T-cell (primary cell): ENCODE measurements at places on chromosomes 5 and 9. TPM values are rescaled to one million over a fixed set of nuclear protein-coding genes. Genes with fewer than 3 reads are reported as not detected.

Gene UBE2QL1
- 0.06 TPM for total RNA-seq

Gene CEP78
- 23.2 TPM for total RNA-seq

Gene SPATA31A3
- total RNA-seq = not detected

Gene BHMT2
- total RNA-seq = 0.19 TPM

GRCh38 chr5:69242215-69242927 is 7.7 kb downstream of the CDK7 start:
- H3K4me1 ChIP-seq = peaks cover under 1% of the 10 kb centered on the region
- no peak overlapping the region for H3K4me3 ChIP-seq
- DNase-seq = no peak
- H3K27ac ChIP-seq = no peak overlapping the region
- H3K27me3 ChIP-seq = no peaks in the 10 kb centered on the region

GRCh38 chr5:57302164-57302563 is 128.3 kb downstream of the GPBP1 start:
- DNase-seq = no peak
- H3K4me3 ChIP-seq = no peak overlapping the region
- H3K27ac ChIP-seq = no peak overlapping the region
- peaks cover 12% of the 10 kb centered on the region for H3K4me1 ChIP-seq
- no peaks in the 10 kb centered on the region for H3K27me3 ChIP-seq

DNA sequence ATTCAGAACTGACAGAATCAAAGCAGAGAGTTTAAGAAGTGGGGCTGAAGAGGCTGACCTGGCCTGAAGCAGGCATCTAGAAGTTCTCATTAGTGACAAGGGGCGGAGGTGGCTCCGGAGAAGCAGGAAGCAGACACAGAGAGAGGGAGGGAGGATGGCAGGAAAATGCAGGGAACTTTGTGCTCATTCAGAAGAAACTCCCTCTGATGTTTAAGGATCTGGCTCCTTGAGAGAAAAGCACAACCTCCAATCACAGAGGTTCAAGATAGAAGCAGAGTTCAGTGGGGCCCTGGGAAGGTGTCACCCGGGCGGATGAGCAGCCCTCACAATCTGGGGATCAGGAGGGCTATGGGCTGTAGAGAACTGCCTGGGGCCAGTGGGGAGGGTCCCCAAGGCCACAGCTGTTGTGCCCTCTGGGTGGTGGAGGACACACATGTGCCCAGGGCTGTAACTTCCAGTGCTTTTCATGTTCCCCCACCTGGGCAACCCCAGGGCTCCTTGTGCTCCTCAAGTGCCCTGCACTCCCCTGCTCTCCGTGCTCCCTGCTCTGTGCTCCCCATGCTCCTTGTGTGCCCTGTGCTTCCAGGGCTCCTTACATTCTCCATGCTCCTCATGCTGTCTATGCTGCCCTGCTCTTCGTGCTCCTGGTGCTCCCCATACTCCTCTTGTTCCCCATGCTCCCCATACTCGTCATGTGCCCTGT is 51.4 kb downstream of the TRIP13 start:
- H3K4me3 ChIP-seq = no peak overlapping the region
- no peaks in the 10 kb centered on the region for H3K4me1 ChIP-seq
- no peak for DNase-seq
- H3K27ac ChIP-seq = no peak overlapping the region

- H3K27ac ChIP-seq = no peak overlapping the region
- H3K4me3 ChIP-seq = no peak overlapping the region
- no peaks in the 10 kb centered on the region for H3K36me3 ChIP-seq
- peaks cover 2% of the 10 kb centered on the region for H3K27me3 ChIP-seq
- no peaks in the 10 kb centered on the region for H3K4me1 ChIP-seq
These were observed 36.2 kb upstream of the OTULIN start for GRCh38 chr5:14628346-14628745.

- no peak overlapping the region for H3K27ac ChIP-seq
- H3K27me3 ChIP-seq = peaks cover 9% of the 10 kb centered on the region
- DNase-seq = no peak
- H3K4me1 ChIP-seq = peaks cover 3% of the 10 kb centered on the region
- H3K36me3 ChIP-seq = no peaks in the 10 kb centered on the region
- H3K4me3 ChIP-seq = no peak overlapping the region
These were observed 3.1 kb upstream of the FCHSD1 start for GRCh38 chr5:141654298-141654697.

DNA sequence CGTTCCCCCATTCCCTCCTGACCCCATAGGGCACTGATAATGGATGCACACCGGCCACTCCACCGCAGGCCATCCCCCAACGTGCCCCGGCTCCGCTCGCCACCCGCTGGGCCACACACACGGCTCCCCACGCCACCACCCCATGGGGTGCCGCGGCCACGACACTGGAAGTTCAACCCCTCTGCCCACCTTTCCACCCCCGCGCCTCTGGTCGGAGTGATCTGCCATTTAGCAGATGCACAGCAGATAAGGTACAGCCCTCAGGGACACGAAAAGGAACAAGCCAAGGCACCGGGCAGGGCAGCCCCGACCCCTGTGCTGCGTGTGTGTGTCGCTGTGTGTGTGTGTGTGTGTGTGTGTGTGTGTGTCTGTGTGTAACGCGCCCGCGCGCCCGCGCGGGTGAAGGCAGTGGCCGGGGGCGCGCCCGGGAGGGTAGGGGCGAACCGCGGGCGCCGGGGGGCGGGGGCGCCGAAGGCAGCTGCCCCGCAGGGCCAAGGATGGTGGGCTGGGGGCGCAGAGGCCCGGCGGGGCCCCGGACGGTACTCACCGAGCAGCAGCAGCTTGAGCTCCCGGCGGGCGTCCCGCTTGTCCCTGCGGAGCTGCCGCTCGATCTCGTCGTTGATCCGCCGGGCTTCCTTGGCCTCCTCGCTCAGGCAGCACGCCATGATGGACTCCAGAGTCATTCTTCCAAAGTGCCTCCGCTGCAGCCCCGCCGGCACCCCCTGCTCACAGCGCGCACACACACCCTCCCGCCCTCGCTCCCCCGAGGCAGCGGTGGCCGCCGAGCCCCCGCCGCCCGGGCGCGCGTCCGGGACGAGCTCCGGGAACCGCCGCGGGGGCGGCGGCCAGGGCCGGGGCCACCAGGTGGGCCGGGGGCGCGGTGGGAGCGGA is 813 bp downstream of the GNAQ start:
- H3K4me3 ChIP-seq = peak overlapping the region; percentile 68
- no peaks in the 10 kb centered on the region for H3K36me3 ChIP-seq
- no peaks in the 10 kb centered on the region for H3K27me3 ChIP-seq
- peak; percentile 59 for DNase-seq

DNA sequence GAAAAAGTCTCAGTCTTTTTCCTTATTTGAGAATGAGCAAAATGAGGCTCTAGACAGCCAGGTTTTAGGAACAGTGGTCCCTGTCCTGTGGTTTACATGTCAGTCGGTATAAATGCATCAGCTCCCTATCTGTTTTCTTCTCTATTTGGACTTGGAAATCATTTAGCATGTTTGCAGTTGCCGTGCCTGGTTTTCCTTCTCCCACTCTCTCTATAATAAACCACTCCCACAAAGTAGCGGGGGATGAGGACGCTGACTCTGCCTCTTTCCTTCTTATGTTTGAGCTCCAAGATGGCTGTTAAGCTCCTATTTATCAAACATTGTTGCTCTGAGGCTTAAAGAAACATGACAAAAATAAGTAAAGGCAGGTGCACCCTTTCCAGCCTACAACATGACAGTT is 57.2 kb upstream of the CTSL start:
- H3K27ac ChIP-seq = no peak overlapping the region
- H3K4me1 ChIP-seq = no peaks in the 10 kb centered on the region
- no peak for DNase-seq
- no peak overlapping the region for H3K4me3 ChIP-seq
- no peaks in the 10 kb centered on the region for H3K27me3 ChIP-seq

DNA sequence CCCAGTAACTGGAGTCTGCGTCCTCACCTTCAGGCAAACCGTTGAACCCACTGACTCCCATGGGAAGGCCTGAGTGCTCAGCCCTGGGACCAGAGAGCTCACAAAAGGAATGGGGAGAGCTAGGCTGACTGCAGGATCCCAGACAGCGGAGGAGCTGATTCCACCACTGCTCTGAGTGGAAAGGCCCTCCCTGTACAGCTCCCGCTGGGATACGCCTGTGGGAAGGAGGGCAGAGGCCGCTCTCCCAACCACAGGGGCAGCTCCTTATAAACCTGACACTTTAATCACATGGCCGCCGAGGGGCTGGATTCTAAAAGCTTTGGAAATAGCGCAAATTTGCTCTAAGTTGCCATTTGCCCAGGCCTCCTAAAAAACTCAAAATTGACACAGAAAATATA is 37.1 kb downstream of the DBH start:
- no peak overlapping the region for H3K4me3 ChIP-seq
- no peak overlapping the region for H3K27ac ChIP-seq
- DNase-seq = no peak
- peaks cover 64% of the 10 kb centered on the region for H3K4me1 ChIP-seq
- no peaks in the 10 kb centered on the region for H3K27me3 ChIP-seq

DNA sequence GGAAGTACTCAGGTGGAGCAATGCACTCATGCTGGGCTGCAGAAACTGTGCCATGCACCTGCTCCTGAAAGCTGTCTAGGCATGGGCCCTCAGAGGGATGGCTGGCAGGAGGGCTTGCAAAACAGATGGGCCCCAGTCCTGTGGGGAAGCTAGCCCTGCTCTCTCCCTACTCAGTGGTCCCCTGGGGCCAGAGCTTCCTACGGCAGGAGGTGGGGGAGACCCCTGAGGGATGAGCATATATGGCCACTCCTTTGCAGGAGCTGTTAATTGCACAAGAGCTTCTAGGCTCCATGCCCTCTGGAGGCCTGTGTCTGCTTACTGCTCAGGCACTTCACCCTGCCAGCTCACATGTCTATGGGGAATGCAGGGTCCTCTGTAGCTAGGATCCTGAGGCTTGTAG is 545.3 kb upstream of the PTPRD start:
- H3K27ac ChIP-seq = no peak overlapping the region
- H3K27me3 ChIP-seq = no peaks in the 10 kb centered on the region
- no peak overlapping the region for H3K4me3 ChIP-seq

GRCh38 chr5:151123897-151124751 is 33.5 kb downstream of the ANXA6 start:
- no peak overlapping the region for H3K4me3 ChIP-seq
- H3K36me3 ChIP-seq = peaks cover 96% of the 10 kb centered on the region
- H3K4me1 ChIP-seq = peaks cover 12% of the 10 kb centered on the region
- H3K27ac ChIP-seq = peak overlapping the region; percentile 56
- H3K27me3 ChIP-seq = no peaks in the 10 kb centered on the region

- H3K27me3 ChIP-seq = no peaks in the 10 kb centered on the region
- no peak overlapping the region for H3K27ac ChIP-seq
- DNase-seq = no peak
- no peaks in the 10 kb centered on the region for H3K4me1 ChIP-seq
These were observed 11.4 kb downstream of the AP3B1 start for GRCh38 chr5:78283105-78283504.

DNA sequence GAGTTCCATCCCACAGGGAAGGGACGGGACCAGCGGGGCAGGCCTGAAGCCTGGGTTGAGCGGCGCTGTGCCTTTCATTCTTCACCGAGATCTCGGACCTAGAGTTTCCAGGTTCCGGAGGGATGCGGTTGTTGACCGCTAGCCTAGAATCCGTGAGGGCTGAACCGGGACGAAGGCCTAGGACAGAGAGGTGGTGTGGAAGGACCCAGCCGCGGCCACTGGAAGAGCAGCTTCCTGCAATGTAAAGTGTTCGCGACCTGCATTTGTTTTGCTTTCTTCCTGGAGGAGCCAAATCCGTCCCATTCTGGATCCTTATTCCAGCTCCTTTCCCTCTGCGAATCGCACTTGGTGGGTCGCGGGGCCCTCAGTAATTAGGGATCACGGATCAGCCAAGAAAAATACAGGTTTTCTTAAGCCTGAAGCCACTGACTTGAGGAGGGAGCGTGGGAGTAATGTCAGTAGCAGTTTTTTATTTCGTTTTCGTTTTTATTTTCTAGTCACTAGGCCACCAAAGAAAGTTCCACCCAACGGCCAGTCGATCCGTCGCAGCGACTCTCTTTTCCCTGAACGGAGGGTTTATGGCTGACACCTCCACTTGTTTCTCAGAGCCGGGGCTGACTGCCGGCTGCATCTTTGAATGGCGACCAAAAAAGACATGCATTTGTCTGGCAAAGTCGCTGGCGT is 48.6 kb downstream of the ANXA2R start:
- H3K27ac ChIP-seq = peak overlapping the region; percentile 89
- no peaks in the 10 kb centered on the region for H3K27me3 ChIP-seq
- peaks cover 31% of the 10 kb centered on the region for H3K4me1 ChIP-seq
- H3K4me3 ChIP-seq = peak overlapping the region; percentile 95
- H3K36me3 ChIP-seq = no peaks in the 10 kb centered on the region

DNA sequence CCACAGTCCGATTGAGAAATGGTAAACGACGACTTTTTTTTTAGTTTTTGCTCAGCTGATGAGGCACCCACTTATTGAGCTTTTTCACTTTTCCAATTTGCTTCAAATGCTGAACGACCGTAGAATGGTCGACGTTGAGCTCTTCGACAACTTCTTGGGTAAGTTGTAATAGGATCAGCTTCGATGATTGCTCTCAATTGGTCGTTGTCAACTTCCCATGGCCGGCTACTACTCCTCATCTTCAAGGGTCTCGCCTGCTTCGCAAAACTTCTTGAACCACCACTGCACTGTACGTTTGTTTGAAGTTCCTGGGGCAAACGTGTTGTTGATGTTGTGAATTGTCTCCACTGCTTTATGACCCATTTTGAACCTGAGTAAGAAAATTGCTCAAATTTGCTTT is 35.7 kb downstream of the NSD1 start:
- DNase-seq = no peak
- H3K27ac ChIP-seq = no peak overlapping the region
- peaks cover 3% of the 10 kb centered on the region for H3K4me1 ChIP-seq
- no peaks in the 10 kb centered on the region for H3K27me3 ChIP-seq
- H3K4me3 ChIP-seq = no peak overlapping the region

DNA sequence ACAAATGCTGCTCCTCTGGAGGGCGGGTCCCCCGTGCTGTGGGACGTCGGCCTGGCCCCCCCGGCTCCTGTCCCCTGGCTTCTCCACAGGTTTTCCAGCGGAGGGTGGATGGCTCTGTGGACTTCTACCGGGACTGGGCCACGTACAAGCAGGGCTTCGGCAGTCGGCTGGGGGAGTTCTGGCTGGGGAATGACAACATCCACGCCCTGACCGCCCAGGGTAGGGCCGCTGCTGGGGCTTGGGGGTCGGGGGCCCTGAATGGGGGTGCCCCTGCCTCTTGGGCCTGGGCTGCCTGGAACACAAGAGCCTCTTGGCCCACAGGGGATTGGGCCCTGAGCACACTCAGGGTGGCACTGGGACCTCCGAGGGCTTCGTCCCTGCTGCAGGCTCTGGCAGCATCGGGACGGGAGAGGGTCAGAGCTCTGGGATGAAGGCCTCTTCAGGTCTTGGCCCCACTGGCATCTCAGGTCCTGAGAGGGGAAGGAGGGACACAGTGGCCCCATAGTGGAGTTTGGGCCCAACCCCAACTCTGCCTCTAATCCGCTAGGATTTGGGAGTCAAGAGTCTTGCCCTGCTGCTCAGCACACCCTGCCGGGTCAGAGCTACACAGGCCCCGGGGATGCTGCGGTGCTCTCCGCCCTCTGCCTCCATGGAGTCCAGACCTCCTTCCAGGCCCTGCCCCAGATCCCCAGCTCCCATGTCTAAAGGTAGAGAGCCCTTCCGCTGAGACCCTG is 5.2 kb downstream of the FCN2 start:
- no peaks in the 10 kb centered on the region for H3K27me3 ChIP-seq
- H3K27ac ChIP-seq = no peak overlapping the region
- no peaks in the 10 kb centered on the region for H3K36me3 ChIP-seq
- peaks cover 5% of the 10 kb centered on the region for H3K4me1 ChIP-seq
- no peak overlapping the region for H3K4me3 ChIP-seq
- DNase-seq = no peak
